Karpas-422 (cell line): ENCODE measurements at places on chromosomes 13 and 19.

GRCh38 chr13:33208290-33209220 is 77.0 kb downstream of the STARD13 start:
- no peak overlapping the region for H3K4me3 ChIP-seq
- no peak overlapping the region for H3K27ac ChIP-seq
- DNase-seq, result no peak
- no peaks in the 10 kb centered on the region for H3K27me3 ChIP-seq
- H3K4me1 ChIP-seq, result no peaks in the 10 kb centered on the region

DNA sequence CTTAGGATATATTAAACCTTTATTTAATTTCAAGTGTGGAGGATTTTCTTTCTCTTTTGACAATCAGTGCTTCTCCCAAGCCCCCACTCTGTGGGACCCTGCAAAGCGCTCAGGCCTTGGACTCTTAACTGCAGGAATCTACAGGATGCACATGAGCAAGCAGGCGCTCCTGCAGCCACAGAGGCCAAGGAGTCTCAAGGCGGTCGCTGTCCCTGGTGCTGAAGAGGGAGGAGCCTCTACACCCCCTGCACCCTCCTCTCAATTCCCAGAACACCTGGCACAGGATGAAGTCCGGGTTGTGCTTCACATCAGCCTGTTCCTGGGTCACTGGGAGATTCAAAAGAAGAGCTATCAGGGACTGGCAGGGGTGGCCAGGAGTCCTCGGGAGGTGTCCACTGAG is 13.5 kb downstream of the OR10H4 start:
- no peak for DNase-seq
- H3K4me1 ChIP-seq, result no peaks in the 10 kb centered on the region
- H3K27me3 ChIP-seq, result 0 out of 2 replicates have a peak, but pooled peaks cover 4% of the 10 kb centered on the region
- no peaks in the 10 kb centered on the region for H3K36me3 ChIP-seq
- H3K27ac ChIP-seq, result no peak overlapping the region
- no peak overlapping the region for H3K4me3 ChIP-seq

GRCh38 chr19:4939466-4939865 is 29.4 kb upstream of the KDM4B start:
- H3K4me3 ChIP-seq, result no peak overlapping the region
- DNase-seq, result no peak
- H3K36me3 ChIP-seq, result peaks cover 8% of the 10 kb centered on the region; the same call in 1 of the 2 replicates
- H3K27ac ChIP-seq, result no peak overlapping the region

- no peak overlapping the region for H3K4me3 ChIP-seq
- H3K27me3 ChIP-seq, result no peaks in the 10 kb centered on the region
- no peak for DNase-seq
These were observed 68.2 kb downstream of the RAP2A start for GRCh38 chr13:97502181-97502580.

DNA sequence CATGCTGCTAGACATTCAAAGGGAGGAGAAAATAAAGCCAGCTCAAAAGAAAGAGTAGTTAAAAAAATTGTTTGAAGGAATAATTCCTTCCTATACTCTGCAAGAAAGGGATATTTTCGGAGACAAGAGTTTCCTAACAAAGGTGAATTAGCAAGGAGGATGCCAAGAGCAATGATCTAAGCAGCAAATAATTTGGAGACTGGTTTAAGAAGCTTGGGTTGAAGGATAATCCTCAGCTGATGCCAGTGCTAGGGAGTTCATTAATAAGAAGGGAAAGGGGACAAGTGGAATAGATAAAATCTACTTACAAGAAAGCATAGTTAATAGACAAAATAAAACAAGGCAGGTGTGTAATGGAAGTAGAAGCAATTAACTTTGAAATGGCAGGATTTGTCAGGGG is 372.3 kb downstream of the NDFIP2 start:
- no peaks in the 10 kb centered on the region for H3K36me3 ChIP-seq
- H3K27ac ChIP-seq, result no peak overlapping the region
- no peak overlapping the region for H3K4me3 ChIP-seq
- no peak for DNase-seq

DNA sequence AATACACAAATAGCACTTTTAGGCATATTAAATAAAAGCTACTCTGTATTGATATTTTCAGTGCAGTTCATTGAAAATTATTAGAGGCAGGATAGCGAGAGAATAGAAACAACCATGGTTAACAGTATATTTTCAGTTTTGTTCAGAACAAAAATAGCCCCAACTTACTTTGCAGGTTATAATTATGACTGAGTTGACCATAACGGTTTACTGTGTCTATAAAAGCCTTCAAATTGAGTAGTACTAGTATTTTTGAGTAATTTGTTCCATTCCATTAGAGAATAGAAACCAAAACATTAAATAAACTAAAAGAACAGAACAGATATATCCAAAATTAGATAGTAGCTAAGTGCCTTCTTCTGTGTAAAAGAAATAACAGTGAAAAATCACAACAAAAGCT is 1108.4 kb upstream of the PCDH20 start:
- no peak overlapping the region for H3K4me3 ChIP-seq
- H3K36me3 ChIP-seq, result no peaks in the 10 kb centered on the region
- DNase-seq, result no peak

DNA sequence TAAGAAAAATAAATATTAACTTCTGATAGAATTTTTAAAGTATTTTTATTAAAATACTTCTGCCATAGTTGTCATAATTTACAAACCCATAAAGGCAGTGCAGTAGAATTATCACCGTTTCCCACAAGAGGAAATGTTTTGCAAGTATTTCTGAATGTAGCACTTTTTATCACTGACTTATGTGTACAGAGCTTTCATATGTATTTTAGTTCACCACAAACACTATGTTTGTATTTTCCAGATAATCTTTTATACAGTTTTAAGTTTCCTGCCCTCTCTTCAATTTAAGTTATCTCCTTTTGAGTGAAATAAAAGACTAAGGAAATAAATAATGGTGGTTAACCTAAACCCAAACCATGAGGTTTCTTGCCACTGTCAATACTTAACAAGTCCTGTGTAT is 24.2 kb downstream of the MIPEP start:
- H3K4me3 ChIP-seq, result no peak overlapping the region
- no peaks in the 10 kb centered on the region for H3K27me3 ChIP-seq
- no peak for DNase-seq
- peaks cover 7% of the 10 kb centered on the region for H3K4me1 ChIP-seq
- no peaks in the 10 kb centered on the region for H3K36me3 ChIP-seq
- H3K27ac ChIP-seq, result no peak overlapping the region

DNA sequence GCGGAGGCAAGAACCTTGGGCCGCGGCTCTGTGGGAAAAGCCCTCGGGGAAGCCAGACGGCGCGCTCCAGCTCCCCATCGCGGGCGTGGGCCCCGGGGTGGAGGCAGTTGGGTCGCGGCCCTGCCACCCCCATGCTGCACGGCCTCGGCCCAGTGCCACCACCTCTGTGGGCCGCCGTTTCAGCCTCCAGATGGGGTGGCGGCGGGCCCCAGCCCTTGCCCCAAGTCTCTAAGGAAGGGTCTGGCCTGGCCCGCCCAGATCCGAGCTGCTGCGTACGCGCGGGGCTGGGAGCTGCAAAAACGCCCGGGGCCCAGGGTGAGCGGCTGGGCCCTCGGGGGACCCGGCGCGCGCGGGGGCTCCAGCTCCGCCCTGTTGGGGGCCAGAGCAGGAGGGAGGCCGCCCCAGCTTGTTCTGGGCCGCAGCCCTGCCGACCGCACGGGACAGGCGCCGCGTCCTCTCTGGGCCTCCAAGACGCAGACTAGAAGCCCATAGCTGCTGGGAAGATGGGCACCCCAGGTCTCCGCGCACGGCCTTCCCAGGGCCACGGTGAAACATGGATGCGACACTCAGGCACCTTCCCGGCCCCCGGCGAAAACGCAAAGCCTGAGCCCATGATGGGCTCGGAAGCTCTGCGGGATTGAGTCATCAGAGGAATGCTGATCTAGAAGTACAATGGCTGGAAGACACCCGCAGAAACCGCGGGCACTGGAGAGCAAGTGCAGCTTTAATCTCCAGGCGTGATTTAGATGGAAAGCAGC is 110.1 kb downstream of the KCTD15 start:
- H3K27ac ChIP-seq, result no peak overlapping the region
- no peak for DNase-seq
- no peaks in the 10 kb centered on the region for H3K36me3 ChIP-seq
- no peaks in the 10 kb centered on the region for H3K4me1 ChIP-seq
